Suprapubic skin (tissue), 4 donors: ENCODE measurements at places on chromosomes 13 and 19.

- no peaks in the 10 kb centered on the region for H3K36me3 ChIP-seq
- no peaks in the 10 kb centered on the region for H3K27me3 ChIP-seq
- DNase-seq: no peak
- H3K4me1 ChIP-seq: no peaks in the 10 kb centered on the region
These were observed 189.4 kb downstream of the PCDH17 start for GRCh38 chr13:57820924-57821323.

GRCh38 chr13:44703371-44703770 is 127.2 kb upstream of the TSC22D1 start:
- H3K27me3 ChIP-seq: no peaks in the 10 kb centered on the region
- no peaks in the 10 kb centered on the region for H3K36me3 ChIP-seq
- no peaks in the 10 kb centered on the region for H3K4me1 ChIP-seq
- DNase-seq: no peak
- no peak overlapping the region for H3K4me3 ChIP-seq
- H3K27ac ChIP-seq: no peak overlapping the region

- no peaks in the 10 kb centered on the region for H3K36me3 ChIP-seq
- H3K4me1 ChIP-seq: peaks cover 72% of the 10 kb centered on the region
- no peak for DNase-seq
These were observed 4.0 kb upstream of the NKPD1 start for GRCh38 chr19:45164577-45165335.

DNA sequence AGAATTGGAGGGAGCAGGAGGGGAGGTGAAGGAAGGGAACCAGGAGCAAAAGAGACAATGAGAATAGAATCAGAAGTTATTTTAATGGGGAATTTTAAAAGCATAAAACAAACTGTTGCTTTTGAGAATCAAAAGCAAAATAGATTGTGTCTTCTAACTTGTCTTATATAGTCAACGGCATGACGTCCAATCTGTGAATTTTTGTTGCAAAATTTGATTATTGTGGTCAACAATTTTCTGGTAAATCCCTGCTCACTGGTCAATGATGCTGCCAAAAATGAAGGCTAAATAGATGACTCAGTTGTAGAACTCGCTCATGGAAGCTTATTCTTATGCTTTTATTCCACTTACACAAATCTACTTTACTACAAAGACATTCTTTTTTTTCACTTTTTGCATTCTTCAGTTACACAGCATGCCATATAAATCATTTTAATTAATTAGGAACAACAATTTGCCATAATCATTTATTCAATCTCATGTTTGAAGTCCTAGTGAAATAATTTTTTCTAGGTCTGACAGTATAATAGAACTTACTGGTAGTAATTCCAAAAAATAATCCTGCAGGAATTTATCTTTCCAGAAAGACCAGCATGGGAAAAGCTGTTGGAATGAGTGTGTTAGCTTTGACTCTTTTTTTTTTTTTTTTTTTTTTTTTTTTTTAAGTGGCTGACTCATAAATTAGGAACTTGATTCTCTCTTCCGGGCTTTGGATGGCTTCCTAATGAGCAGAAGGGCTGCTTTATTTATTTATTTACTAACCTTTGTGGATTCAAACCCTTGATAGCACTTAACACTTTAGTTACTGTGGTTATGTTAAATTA is 256.9 kb downstream of the SPRY2 start:
- no peak overlapping the region for H3K4me3 ChIP-seq
- H3K4me1 ChIP-seq: peaks cover 10% of the 10 kb centered on the region
- H3K27me3 ChIP-seq: no peaks in the 10 kb centered on the region

GRCh38 chr19:32396046-32396652 is 9.4 kb upstream of the DPY19L3 start:
- H3K4me3 ChIP-seq: no peak overlapping the region
- no peaks in the 10 kb centered on the region for H3K4me1 ChIP-seq
- H3K27me3 ChIP-seq: no peaks in the 10 kb centered on the region
- no peak overlapping the region for H3K27ac ChIP-seq
- no peak for DNase-seq
- H3K36me3 ChIP-seq: no peaks in the 10 kb centered on the region

DNA sequence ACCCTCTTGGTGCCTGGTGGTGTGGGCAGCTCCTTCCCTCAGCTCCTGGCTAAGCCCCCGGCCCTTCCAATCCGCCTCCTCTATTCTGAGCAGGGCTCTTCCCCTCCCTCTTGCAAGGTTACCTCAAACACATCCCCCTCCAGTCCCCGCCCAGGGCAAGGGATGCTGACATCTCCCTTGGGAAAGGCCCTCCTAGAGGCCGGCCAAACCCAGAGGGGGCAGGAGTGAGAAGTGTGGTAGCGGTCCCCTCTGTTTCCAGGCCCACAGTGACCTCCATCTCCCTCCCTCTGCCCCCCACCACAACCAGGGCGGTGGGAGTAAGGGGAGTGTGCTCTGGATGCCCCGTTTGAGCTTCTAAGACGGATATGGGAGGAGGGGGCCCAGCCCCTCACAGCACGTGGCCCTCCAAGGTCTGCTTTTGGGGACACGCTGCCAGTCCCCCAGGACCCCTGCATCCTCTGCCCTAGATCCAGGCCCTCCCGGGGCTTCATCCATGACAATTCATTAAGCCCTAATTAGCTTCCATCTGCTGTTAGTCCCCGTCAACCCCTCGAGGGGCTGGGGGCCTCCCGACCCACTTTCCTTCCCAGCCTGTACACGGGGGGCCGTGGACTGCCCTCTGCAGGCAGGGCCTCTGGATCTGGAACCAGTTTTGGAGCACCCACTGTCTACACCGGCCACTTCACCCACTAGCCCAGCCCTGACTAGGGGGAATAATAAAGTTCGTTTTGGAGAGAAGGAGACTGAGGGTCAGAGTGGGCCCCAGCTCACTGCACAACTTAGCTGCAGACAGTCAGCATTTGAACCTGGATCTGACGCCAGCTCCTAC is 2.3 kb downstream of the LINGO3 start:
- no peak overlapping the region for H3K27ac ChIP-seq
- H3K27me3 ChIP-seq: peaks cover 70% of the 10 kb centered on the region
- DNase-seq: no peak
- H3K4me3 ChIP-seq: no peak overlapping the region
- H3K4me1 ChIP-seq: peaks cover 15% of the 10 kb centered on the region

GRCh38 chr13:75968103-75968838 is 332.1 kb downstream of the LMO7 start:
- DNase-seq: no peak
- H3K36me3 ChIP-seq: no peaks in the 10 kb centered on the region
- no peak overlapping the region for H3K4me3 ChIP-seq
- no peaks in the 10 kb centered on the region for H3K27me3 ChIP-seq
- H3K4me1 ChIP-seq: no peaks in the 10 kb centered on the region

DNA sequence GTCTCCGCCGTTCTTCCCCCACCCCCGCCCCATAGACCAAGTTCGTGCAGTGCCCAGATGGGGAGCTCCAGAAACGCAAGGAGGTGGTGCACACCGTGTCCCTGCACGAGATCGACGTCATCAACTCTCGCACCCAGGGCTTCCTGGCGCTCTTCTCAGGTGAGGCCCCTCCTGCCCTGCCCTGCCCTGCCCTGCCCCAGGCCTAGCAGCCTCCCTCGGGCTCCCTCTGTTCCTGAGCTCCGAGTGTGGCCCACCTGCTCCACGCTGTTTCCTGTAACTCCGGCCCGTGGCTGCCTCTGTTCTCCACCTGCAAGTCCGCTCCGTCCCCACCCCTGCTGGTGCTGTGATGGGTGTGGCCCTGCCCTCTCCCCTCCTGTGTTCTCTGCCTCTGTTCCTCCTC is 6.4 kb downstream of the LHB start:
- no peak overlapping the region for H3K4me3 ChIP-seq
- DNase-seq: no peak
- no peak overlapping the region for H3K27ac ChIP-seq
- no peaks in the 10 kb centered on the region for H3K4me1 ChIP-seq
